Dorsolateral prefrontal cortex (tissue), 122 donors: ENCODE measurements at places on chromosomes 1 and 21.

- DNase-seq: no peak
These were observed 34.6 kb upstream of the TLR5 start for GRCh38 chr1:223177681-223178080.

DNA sequence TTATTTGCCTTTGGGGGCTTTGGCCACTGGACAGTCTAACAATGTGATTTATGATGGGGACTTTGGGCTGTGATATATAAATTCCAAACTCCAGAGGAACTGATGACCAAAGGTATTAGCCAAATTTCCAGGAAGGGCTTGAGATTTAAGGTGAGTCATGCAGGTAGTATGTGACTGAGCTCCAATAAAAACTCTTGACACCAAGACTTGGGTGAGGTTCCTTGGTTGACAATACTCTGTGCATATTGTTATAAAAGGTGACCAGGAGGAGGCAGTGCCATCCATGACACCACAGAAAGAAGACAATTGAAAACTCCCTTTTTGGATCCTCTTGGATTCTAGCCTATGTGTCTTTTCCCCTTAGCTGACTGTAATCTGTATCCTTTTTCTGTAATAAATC lies 392.7 kb upstream of the LRRC7 start:
- DNase-seq: no peak

- no peak for DNase-seq
These were observed 16.5 kb downstream of the ZNF697 start for GRCh38 chr1:119631433-119632102.

GRCh38 chr1:30420519-30421050 lies 302.8 kb downstream of the MATN1 start:
- no peak for DNase-seq

DNA sequence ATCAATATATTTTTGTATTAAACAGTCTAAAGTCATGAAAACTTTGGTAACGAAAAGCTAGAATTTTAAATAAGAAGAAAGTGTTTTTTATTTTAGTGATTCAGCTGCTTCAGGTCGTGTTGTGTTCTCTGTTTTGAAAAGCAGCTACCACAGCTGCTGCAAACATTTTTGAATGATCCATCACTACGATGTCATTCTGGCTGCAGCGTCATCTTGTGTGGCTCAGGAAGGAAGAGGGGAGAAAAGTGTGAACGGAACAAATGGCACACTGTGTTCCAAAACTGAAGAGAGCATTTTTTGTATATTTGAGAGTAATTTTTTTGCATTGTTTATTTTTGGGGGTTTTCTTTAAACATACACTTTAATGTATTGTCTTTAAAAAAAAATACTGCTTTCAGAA lies 323.0 kb upstream of the ADGRL2 start:
- DNase-seq: no peak

GRCh38 chr1:195973311-195973904 lies 634.8 kb downstream of the KCNT2 start:
- no peak for DNase-seq

GRCh38 chr1:44212355-44213221 lies 683 bp upstream of the DMAP1 start:
- no peak for DNase-seq
